ENCODE measurements at places on chromosomes 3 and 15.

DNA sequence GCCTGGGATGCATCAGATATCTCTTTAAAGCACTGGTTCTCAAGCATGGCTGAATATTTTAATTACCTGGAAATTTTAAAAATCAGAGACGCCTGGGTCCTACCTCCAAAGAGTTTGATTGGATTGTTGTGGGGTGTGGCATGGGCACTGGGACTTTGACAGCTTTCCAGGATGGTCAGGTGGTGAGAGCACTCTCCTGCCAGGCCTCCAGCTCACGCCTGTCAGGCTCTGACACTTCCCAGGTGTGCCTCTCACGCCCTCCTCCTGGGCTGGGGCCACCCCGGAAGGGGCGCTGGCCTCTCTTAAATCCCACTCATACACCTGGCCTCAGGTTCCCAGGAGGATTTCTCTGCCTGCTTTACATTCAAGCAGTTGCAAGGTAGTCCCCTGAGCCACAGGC is 48.5 kb downstream of the AMOTL2 start:
- DNase-seq: no peak

DNA sequence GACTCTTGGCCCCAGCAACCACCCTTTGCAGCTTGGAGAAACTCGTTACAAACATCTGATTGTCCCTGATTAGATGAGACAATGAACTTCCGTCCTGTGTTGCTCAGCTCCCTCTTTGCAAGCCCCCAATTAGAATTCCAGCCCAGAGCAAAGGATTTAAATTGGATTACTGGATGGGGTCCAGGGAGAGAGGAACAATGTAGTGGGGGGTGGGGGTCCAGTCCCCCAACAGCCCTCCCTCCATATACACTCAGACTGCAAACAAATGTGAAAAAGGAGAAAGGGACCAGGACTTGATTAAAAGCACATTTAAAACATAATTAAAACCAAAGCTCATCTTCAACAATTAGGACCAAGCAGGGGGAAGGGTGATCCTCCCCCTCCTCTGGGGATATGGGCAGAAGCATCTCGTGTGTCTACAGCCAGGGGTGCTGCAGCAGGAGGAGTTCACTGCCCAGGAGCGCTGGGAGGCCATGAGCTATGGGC is 71.7 kb upstream of the TMEM115 start:
- no peak for DNase-seq

DNA sequence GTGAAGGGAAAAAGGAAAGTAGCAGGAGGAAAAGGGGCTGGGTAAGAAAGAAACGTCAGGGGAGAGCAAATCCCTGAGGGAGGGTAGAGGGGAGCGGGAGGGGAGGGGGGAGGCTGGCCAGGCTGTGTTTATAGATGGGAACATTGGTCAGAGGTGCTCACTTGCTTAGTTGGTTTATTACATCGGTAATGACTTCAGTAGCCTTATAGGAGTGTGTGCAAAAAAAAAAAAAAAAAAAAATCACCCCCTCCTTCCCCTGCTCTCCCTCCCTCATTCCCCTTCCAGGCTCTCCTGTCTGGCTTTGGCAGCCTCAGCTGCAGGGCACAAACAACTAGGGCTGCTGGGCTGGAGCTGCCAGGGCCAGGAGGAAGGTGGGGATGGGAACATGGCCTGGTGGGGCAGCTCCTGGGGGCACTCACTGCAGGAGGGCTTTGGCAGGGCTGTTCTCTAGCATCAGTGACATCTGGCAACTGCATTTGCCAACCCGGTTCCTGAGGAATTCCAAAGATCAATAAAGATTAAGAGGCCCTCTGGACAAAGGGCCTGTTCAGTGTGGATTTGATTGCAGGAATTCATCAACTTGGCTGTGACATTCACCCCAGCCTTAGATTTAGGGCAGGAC is 334.5 kb upstream of the FRG2C start:
- DNase-seq: no peak

DNA sequence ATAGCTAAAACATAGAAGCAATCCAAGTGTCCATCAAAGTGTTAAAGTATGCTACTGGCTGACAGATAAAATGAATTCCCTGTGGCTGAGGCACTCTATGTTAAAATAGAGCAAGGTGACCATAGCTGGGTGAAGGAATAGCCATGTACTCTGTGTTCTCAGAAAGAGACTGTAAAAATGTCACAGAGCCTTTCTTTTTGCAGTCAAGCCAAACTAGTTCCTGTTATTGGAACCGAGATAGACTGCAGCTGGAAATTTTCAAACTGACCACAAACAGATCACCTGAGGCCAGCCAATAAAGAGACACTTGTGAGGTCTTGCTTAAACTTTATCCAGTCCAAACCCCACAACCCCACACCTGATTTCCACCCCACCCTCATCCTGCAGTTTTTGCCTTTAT is 422.8 kb upstream of the NAALADL2 start:
- DNase-seq: no peak

- DNase-seq: no peak
Observed at GRCh38 chr3:13046569-13047274, 26.5 kb downstream of the IQSEC1 start.

DNA sequence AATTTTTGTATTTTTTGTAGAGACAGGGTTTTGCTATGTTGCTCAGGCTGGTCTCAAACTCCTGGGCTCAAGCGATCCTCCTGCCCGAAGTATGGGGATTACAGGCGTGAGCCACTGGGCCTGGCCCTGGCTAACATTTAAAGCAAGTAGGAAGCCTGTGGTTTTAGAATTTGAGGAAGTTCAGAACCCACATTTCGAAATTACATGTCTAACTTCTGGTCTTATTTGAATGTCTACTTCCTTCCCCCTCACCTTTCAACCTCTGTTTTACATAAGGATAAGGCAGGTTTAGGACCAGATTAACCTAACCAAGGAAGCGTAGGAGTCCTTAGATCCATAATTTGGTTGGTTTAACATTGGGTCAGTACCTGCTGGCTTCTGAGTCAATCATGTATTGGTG is 120.5 kb upstream of the PROK2 start:
- no peak for DNase-seq

DNA sequence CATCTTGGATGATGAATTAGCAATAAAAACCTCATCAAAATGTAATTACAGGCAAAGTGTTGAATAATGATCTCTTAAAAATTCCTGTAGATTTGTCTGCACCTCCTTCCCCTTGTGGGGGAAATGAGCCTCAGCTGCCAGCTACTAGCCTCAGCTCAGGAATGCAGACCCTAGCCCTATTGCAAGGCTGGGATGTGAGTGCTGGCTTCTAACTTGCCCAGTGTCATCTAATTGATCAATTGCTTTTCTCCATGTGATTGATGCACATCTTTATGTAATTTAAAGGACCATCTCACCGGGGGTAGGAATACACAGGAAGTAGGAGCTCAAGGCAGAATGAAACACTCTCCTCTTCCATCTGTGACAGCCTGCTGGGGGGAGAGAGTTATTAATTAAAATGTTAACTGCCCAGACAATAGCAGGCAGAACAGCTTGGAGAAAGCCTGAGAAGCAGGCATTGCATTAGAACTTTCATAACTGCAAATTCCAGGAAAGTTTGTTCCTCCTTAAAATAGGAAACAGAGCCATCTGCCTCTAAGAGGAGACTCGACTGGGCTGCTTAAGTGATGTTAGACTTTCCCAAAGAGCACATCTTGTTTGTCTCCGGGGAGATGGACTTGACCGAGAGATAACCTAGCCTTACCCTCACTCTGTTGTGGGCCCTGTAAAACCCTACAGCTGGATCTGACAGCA is 69.6 kb downstream of the LRTM1 start:
- no peak for DNase-seq

DNA sequence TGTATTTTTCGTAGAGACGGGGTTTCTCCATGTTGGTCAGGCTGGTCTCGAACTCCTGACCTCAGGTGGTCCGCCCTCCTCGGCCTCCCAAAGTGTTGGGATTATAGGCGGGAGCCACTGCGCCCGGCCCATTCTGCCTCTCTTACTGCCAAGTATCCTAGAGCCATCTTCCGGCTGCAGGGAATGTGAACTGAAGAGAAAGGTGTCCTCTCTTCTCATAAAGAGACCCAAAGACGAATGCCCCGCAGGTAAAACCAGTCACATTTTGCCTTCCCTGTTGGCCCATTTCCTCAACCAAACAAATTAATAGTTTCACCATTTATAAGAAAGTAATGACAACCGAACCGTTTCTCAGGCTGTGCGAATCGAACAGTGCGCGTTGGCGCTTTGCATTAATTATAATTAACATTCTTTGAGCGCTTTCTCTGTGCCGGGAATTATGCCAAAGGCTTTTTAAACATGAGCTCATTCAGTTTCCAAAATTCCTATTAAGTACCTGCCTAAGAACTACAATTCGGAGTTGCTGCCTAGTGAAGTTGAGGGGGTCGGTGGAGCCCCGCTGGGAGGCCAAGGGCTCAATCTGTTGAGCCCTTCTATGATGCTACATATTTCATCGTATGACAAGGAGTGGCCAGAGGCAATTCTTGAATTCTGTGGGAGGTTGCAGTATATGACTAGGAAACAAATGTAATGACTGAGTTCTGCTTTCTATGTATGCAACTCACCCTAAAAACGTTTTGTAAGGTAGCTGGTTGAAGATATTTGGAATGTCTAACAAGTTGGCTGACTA is 819 bp upstream of the RPL24 start:
- DNase-seq: no peak

GRCh38 chr3:108178676-108179075 is 43.5 kb downstream of the IFT57 start:
- no peak for DNase-seq

GRCh38 chr3:194270627-194271459 is 80.3 kb downstream of the CPN2 start:
- no peak for DNase-seq

- DNase-seq: no peak
Observed at GRCh38 chr15:25768271-25768670, 94.9 kb downstream of the ATP10A start.

DNA sequence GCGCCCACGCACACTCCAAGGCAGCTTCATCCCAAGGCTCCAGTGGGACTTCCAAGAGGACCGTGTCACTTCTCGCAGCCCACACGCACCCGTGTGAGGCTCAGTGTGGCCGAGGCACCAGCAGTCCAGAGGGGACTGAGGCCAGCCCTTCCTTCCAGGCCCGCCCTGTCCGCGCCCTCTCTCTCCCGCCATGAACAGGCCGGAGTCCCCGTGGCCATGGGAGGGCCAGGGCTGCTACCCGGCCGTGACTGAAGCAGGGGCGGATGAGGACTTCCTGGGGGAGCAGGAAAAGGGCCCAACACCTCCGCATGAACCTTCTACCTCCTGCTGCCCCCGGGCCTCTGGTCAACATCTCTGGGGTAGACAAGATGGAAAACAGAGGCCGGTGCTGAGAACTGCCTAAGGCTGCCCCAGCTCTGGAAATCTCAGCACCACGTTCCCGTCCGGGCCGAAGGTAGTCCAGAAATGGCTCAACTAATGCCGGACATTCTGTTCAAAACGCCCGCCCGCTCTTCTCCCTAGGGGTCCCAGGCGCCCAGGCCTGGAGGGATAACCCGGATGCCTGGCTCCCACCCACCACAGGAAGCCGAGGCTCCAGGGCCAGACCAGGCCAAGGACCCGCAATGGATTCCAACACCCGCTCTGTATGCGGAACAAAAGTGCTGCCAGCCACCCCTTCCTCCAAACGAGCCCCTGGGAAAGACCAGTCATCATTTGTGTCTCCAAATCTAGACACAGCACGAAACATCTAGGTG is 32.7 kb downstream of the TNK2 start:
- no peak for DNase-seq

GRCh38 chr15:31151301-31152233 is 50.0 kb upstream of the TRPM1 start:
- no peak for DNase-seq

DNA sequence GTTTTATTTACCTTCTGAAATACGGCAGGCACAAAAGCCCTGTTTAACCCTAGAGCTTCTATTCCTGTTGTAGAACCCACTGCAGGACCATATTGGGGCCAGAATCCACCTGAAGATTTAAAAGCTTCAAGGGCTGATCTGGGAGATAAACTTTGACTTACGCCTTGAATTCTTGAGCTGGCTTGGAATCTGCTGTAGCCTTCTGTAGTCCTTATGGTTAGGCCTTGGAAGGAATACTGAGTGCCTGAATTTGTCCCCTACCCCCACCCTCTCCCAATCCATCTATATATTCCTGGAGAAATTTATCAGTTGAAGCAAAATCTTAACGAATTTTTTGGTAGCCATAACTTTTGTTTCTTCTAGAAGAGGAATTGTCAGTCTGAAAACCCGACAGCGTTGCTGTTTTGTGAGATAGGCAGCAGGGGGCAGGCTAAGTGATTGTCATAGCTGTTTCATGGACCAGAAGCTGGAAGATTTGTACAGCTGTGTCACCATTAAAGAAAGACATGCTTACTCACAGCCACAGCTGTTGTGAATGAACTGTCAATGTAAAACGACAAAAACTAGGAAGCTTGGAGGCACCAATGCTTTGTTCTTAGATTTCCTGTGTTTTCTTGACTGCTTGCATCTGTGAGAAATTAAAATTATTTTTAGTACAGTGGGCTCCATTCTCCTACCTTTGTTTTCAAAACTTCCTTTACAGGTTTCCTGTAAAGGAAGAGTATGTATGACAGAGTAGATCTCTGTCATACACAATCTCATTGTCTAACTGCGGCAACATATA is 12.8 kb downstream of the LXN start:
- peak; percentile 6 for DNase-seq

GRCh38 chr3:183586477-183586876 is 31.0 kb upstream of the KLHL6 start:
- no peak for DNase-seq

DNA sequence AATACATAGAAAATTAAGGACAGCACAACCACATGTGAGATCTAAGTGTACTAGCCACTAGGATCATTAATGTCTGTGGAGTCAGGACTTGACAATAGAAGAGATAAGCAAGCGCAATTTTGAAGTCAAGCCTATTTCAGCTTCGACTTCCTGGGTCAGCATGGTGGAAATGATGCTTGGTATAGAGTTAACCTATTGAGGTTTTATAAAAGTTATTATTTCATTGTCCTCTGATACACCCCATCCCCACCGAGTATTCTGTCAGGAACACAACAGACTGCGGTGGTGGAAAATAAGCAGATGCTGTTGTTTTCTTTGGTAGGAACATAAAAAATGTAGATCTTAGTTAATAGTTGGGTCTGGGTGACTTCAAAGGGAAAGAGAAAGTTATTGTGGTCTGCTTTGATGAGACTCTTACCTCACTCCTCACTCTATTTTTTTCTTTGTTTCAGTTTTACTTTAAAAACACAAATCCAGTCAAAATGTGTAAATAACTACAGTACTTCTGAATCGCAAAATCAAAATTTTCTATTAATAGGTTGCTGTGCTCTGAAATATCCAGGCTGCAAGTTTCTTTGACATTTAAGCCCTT is 82.1 kb downstream of the IL5RA start:
- no peak for DNase-seq

DNA sequence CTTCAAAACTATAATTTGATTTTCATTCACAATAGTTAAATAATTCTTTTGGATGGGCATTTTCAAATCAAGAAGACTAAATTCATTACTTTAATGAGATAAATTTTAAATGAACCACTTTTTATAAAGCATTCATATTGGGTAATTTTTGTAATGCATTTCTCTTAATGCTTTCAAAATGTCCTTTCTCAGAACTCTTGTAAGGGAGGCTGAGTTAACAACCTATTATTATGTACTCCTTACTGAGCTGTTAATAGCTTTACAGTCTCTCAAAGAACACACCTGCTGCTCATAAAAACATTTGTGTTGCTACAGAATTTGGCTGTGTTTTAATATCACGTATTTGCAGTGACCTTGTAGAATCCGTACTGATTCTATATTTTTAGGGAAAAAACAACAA is 334.0 kb upstream of the ARL6 start:
- DNase-seq: no peak

Measured in activated CD8-positive, alpha-beta memory T cell treated with anti-CD3 and anti-CD28 coated beads for 1 hour (primary cell).